ENCODE measurements at places on chromosomes 16 and 17.

DNA sequence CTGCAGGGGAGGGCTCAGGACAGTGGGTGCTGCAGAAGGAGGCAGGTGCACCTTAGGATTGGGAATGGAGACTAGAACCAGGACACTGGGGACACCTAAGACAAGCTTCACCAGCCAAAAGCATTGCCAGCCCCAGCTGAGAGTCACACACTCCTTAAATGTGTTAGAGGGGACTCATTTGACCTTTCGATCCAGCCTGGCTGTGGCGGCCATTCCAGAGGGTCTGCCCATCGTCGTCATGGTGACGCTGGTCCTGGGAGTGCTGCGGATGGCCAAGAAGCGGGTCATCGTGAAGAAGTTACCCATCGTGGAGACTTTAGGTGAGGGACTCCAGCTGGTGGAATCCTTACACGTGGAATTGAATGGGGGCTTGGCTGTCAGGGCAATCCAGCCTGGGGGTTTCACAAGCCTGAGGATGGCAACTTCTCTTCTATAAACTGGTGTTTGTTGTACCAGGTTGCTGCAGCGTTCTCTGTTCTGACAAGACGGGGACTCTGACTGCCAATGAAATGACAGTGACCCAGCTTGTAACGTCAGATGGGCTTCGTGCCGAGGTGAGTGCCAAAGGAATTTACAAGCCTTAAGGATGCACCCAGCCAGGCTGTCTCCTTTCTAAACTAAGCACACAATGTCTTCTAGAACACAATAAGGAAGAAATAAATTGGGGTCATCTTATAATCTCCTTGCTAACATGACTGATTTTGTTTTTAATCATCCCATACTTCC lies 65.3 kb downstream of the MEAK7 start:
- no peak for DNase-seq

GRCh38 chr17:77314601-77315000 lies 173.8 kb downstream of the SEC14L1 start:
- no peak for DNase-seq

- DNase-seq, result no peak
Observed at GRCh38 chr16:69402439-69402838, 16.6 kb upstream of the TERF2 start.

- DNase-seq, result no peak
Observed at GRCh38 chr17:30117675-30118081, 1.1 kb downstream of the NSRP1 start.

DNA sequence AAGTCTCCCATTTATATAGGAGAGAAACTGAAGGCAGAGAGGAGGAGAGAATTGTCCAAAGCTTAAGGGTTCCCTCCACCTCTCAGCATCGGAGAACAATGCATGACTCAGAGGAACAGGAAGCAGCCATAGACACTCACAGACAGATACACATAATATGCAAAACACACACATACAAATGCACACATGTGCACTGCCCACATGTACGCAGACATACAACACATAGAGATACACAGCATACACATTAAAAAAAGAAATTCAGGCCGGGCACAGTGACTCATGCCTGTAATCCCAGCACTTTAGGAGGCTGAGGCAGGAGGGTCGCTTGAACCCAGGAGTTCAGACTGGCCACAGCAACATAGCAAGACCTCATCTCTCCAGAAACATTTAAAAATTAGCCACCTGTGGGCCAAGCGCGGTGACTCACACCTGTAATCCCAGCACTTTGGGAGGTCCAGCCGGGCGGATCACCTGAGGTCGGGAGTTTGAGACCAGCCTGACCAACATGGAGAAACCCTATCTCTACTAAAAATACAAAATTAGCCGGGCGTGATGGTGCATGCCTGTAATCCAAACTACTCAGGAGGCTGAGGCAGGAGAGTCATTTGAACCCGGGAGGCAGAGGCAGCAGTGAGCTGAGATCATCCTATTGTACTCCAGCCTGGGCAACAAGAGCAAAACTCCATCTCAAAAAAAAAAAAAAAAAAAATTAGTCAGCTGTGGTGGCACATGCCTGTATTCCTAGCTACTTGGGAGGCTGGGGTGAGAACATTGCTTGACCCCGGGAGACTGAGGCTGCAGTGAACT lies 11.3 kb downstream of the ERAL1 start:
- no peak for DNase-seq

GRCh38 chr17:72413077-72414031 lies 292.5 kb downstream of the SOX9 start:
- no peak for DNase-seq

- no peak for DNase-seq
Observed at GRCh38 chr16:30609002-30609925, 925 bp downstream of the ZNF689 start.

DNA sequence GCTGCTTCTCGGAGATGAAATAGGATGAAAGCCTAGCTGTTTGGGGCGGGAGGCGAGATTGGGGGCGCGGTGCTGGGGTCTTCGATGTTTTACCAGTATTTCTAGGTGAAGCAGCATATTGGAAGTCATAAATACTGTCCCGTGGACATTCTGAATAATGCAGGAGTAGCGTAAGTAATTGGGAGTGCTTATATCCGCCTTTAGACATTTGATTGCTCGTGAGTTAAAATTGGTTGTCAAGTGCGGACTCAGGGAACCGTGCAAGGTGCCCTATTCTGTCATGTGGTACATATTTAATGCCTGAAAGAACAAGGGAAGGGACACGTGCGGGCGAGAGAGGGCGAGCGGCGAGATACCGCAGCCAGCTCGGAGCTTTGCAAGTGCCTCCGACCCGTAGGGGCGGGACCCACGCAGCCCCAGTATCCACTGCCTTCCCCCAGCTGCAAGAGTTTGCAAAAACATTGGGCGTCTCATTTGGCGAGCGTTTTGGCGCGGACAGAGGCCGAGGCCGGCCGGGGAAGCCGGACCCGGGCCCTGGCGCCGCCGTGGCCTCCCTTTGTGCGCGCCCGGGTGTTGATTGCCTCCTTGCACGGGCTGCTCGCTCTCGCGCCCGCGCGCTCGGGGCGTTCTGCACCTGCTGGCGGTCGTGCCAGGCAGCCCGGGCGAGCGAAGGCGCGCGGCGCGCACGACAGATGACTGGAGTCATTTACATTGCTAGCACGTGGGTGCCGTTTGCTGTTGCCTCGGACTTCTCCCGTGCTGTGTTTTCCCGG lies 849.8 kb upstream of the RBFOX1 start:
- no peak for DNase-seq

- no peak for DNase-seq
Observed at GRCh38 chr17:17525956-17526355, 29.8 kb upstream of the RASD1 start.
